ENCODE measurements at places on chromosomes 5 and 9.

- peak; percentile 97 for DNase-seq
Measured at GRCh38 chr5:83475391-83475863, 3.9 kb downstream of the VCAN start.

- DNase-seq = no peak
Measured at GRCh38 chr5:69305512-69305911, 27.1 kb downstream of the CCDC125 start.

DNA sequence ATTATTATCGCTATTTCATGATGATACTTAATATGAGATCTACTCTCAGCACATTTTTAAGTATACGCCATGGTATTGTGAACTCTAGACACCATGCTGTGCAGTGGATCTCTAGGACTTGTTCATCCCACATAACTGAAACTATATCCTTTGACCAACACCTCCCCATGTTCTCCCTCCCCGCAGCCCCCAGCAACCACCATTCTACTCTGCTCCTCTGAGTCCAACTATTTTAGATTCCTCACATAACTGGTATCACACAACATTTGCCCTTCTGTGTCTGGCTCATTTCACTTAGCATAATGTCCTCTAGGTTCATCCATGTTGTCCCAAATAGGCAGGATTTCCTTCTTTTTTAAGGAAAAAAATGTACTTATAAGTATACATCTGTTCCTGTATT is 6.6 kb upstream of the TBC1D2 start:
- DNase-seq = no peak

GRCh38 chr5:61306531-61307131 is 25.4 kb upstream of the ZSWIM6 start:
- DNase-seq = peak; percentile 84

DNA sequence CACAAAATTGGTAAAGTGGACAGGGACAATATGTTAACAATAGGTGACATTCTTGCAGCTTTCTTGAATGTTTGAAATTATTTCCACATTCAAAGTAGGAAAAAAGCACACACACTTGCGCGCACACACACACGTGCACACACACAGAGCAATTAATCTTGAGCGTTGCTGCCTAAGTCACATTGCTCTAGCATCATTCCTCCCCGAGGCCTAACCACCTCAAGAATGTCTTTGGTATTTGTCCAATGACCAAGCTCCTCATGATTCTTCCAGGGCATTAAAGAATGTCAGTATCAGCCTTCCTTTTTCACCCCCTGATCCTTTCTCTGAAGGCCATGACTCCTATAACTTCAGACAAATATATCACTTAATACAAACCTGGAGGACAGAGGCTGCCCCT is 198.1 kb downstream of the NPR3 start:
- DNase-seq = peak; percentile 56

GRCh38 chr9:121272401-121272948 is 4.5 kb downstream of the GSN start:
- DNase-seq = peak; percentile 12

DNA sequence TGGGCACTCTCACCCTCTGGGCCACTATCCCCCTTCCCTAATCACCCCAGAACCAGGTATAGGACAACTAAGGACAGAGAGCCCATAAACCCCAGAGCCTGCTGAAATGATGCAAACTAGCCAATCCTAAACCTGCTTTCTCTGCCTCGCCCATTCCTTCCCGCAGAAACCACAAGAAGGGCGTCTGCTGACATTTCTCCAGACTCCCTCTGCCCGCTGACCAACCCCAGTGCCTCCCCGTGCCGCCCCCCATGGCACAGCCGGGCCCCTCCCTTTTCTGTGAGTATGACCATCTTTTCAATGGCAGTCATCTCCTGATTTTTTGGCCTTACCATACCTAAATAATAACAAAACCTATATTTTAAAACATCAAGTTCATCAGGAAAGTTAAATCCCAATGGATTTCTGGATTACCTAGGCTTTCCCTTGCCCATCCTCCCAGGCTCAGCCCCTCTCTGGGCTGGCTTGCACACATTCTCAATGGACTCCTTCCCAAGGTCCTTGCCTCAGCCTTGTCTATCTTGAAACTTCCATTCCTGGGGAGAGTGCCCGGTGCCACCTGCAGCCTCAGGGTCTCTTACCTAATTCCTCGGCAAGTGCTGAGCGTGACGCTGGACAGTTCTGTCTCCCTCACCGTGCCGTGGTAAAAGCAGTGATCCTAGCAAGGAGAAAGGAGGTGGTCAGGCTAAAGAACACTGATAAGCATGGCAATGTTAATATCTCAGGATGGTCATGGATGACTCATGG is 45.2 kb downstream of the ADAM19 start:
- DNase-seq = no peak

DNA sequence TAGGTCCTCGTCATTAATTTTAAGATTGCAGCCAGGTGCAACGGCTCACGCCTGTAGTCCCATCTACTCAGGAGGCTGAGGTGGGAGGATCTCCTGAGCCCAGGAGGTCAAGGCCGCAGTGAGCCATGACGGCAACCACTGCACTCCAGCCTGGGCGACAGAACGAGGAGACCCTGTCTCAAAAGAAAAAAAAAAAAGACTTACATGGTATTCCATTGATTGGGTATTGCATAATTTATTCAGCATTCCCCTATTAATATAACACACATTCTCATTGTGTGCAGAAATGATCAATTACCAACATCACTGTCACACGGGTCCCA is 62.9 kb downstream of the DUSP1 start:
- no peak for DNase-seq

DNA sequence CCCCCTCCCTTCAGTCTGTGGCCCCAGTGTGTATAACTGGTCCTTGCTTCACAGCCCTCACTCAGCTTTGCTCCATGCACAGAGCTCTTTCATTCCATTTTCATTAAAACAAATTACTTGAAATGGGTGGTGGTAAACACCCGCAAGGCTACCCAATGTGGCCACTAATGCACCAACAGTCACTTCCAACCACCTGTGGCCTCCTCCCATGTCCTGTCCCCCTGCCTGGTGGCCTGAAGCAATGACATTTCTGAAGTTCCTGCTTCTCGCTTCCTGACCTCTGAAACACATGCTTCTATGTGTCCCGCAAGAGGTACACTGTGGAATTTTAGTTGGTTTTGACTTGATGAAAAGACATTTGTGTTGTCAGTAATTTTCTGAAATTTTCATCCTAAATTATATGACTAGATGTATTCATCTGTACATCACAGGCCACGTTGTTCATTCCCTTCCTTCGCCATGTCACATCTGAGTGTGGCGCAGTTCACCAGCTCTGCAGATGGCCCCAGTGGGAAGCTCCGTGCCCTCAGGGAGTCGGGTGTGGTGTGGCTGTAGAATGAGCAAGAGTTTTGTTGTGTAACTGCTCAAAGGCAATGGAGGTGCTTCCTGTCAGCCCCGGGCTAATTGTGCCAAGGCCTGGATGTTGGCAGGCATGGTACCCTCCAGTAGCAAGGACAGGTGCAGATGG is 9.6 kb downstream of the ROPN1L start:
- DNase-seq = no peak

DNA sequence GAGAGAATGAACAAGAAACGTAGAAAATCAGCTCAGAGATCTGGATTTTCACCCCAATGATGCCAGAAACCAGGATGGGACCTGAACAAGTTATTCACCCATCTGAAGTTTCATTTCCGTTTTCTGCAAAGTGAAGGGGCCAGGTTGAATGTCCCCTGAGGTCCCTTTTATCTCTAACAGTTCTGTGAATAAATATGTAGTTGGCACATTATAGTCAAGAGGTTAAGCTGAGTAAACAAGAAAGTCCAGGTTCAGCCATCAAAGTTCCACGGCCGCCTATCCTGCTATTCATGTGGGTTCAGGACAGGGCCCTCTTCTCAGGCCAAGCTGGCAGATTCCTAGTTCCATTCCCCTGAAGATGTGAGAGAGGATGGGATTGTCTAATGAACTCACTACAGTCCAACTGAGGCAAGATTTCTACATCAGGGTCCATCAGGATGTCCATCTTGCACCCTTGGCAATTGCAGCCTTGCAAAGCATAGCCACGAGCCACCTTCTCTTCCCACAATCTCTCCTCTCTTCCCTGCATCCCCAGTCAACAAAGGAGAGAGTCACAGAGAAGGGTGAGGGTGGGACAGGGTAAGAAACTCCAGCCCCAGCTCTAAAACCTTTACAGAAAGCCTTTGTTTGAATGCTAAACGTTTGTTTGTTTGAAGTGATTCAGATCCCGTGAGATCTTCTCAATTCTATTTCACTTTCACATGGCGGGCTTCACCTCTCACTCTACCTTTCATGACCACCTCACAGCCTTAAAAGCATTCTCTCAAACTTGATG is 311.0 kb downstream of the SLIT3 start:
- DNase-seq = no peak

GRCh38 chr5:82319651-82320376 is 41.7 kb upstream of the RPS23 start:
- DNase-seq = no peak

- no peak for DNase-seq
Measured at GRCh38 chr5:166058660-166059059, 2232.8 kb upstream of the WWC1 start.

- DNase-seq = peak; percentile 50
Measured at GRCh38 chr5:425714-426113, 17.3 kb upstream of the EXOC3 start.

DNA sequence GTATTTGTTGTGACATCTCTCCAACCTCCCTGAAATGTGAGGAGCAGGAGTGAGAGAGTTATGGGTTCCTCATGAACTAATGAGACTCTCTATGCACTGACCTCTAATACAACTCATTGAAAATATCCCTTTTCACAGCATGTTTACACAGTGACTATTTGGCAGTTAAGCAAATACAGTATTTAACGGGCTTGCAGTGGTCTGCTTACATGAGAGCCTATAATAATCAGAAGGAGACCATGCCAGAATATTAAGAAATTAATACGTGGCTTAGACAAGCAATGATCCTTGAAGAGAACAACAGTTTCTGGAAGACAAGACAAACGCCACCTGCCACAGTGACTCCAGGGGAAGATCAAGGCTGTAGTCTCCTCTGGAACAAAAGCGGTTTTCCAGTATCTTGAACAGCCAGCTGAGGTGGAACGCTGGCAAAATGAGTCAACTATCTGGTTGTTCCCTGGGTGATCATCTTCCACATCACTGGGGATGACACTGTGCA is 424.5 kb downstream of the DMAC1 start:
- no peak for DNase-seq

GRCh38 chr9:3023449-3023848 is 179.6 kb upstream of the PUM3 start:
- DNase-seq = no peak

Measured in fibroblast of the aortic adventitia (primary cell).